ENCODE measurements at places on chromosomes 3 and 15.

DNA sequence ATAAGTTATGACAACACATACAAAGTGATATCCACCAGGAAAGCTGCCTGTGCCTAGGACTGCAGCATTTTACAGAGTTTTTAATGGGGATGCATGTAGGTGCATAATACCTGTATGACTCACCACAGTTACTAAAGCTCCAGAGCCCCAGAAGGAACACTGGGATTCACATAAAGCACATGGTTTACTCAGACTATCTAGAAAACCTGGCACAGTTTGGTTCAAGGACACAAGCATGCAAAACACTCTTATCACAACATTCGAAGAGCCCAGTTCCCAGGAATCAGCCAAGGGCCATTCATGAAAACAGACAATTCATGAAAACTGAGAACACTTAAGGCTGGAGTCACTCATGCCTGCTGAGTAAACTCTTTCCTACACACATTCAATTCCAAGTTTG is 261.0 kb downstream of the PYDC2 start:
- no peak for DNase-seq

DNA sequence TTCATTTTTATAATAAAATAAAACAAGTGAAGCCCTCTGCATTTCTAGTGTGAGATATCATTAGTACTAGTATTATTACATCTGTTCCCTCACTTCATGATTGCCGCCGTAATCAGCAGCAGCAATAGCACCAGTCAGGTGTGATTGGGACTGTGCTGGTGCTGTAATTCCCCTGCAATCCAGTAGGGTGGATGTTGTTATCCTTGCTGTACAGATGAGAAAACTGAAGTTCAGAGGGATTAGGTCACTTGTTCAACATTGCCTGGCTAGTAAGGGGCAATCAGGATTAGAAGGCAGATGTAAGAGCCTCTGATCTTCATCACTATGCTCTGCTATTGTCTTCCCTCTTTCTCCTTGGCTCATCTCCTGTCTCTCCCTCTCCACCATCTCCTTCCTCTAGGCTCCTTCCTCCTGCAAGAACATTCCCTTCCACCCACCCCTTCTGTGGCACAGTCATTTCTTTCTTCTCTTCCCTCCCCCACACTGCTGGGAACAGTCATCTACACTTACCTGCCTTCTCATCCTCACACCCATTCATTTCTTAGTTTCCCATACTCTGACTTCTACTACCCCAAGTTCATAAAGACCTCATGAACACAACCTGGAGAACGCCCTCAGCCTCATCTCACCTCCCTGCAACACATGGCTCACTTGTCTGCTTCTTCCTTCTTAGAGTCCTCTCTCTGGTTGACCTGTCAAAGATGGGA is 29.7 kb downstream of the CRYGS start:
- DNase-seq = no peak

DNA sequence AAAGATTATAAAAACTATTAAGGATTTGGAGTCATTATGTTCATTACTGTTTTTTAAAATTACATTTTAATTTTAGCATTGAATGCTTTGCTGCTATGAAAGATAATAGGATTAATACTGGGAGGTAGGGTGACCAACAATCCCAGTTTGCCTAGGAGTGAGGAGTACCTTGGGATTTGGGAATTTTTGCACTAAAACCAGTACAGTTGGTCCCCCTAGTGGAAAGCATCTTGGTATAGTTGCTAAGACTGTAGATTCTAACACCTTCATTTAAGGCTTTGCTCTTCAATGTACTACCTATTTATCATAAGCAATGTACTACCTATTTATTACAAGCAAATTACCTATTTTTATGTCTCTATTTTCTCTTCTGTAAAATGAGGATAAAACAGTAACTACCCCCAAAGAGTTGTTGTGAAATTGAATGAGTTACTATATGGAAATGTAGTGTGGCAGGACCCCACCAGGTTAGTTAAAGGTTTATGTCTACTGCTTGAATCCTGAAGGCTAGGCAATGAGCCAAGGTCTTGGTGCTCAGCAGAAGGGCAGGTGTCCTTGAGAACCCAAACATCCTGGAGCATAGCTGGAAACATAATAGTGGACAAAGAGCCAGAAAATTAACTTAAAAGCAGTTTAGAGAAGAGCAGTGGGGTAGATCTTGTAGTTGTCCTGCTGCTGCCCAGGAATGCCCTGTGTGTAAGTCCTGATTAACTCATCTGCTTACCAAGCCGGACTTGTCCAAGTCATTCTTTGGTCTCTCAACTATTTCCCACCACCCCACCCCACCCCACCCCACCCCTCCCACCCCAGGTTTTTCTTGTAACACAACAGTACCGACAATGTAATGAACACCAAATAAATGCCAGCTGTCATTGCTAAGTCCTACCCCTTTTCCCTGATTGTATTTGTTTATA is 49.2 kb upstream of the NMD3 start:
- peak; percentile 39 for DNase-seq

DNA sequence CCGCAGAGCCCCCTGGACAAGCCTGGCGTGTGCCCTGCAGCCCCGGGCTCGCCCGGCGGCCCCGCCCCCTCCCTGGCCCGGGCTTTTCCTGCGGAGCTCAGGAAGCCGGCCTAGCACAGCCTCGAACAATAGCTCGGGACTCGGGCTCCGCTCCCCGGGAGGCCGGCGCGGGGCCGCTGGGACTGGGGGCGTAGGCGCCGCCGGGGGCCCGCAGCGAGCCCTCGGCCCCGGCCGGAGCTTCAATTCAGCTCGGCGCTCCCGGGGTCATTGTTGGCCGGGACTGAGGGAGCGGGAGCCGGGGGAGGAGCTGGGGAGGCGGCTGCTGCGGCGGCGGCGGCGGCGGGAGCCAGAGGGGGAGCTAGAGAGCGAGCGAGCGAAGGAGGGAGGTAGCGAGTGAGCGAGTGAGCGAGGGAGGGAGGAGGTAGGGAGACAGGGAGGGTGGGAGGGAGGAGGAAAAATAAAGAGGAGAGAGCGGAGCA is 41.0 kb upstream of the ROPN1 start:
- peak; percentile 80 for DNase-seq

DNA sequence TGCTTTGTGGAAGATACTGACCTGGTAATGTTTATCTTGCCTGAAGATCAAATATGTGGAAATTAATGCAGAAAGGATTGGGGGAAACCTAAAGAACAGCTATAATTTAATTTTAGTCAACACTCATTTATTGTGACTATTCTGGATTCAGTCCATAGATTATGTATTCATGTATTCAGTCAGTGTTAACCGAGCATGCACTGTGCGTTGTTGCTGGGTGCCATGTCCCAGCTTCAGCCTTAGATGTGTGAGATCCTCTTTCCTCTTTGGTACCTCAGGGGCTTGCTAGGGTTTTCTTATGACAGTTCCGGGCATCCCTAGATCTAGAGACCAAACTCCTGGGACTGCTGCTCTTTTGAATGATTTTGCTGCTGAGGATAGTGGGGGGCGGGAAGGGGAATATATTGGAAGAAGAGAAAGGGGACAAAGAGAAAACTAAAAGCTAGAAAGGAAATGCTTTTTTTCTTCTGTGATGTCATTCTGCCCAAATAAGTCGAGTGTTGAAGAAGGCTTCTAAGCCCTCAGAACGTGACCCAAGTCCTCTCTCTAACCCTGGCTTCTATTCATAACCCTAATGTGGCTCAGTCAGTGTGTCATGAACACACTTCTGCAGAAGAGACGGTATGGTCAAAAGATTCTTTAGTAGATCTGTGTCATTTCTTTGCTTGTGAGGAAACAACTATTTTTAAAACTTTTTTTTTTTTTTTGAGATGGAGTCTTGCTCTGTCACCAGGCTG is 33.5 kb downstream of the STARD9 start:
- DNase-seq = no peak

- DNase-seq = no peak
These were observed 172.5 kb downstream of the ABHD5 start for GRCh38 chr3:43862992-43863805.

DNA sequence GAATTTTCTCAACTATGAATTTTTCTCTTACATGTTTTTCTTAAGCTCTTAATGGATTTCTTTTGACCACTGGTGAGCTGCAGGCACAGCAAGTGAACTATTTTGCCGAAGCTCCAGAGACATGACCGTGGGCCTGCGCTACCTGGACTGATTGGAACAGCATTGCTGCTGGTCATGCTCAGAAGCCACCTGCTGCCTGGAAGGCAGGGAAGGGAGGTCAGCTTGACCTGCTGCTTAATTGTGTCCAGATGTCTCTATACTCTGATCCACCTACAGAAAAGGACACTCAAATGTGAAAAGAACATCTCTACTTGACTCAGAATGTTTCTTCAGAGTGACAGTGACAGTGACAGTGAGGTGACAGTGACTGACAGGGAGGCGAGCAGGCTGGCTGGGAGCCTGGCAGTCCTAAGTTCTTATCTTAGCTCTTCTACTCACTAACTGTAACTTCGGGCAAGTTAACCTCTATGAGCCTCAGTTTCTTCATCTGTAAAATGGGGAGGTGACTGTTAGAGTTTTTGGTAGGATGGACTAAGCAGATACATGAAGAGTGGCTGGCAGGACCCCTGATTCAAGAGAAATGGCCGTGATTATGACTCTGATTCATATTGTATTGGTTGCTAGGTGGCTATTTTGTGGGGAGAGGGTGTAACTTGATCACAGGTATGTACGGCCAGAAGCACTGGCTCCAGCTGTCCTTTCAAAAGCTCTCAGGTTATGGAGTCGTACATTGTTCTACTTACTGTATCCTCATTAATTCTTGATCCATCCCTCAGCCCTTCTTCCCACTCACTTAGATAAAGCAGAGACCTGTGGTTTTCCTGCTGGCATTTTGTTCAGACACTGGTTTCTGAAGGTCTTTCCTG is 54.8 kb upstream of the DLG1 start:
- DNase-seq = peak; percentile 29

- DNase-seq = peak; percentile 85
These were observed 17.3 kb downstream of the IGF2BP2 start for GRCh38 chr3:185807445-185808068.

DNA sequence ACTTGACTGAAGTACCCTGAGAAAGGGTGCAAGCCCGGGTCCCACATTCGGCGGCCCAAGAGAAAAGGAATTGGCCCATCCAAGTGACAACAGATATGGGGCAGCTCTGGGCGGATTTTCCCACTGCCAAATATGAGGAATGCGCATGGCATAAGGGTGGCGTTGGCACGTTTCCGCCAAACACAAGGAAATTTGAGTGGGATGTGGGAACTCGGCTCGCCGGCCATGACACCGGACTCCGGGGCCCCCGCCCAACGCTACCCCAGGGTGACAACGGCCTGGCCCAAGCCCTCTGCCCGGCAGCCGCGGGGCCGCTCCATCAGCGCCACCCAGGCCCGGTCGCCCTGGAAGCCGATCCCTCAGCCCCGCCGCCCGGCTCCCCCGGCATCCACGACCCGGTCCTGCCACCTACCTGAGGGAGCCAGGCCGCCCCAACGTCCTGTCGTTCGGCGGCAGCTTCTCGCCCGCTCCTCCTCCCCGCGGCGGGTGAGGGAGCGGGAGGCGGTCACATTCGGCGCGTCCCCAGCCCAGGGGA is 449 bp downstream of the RAF1 start:
- peak; percentile 60 for DNase-seq

GRCh38 chr15:61946778-61947177 is 113.5 kb downstream of the VPS13C start:
- peak; percentile 24 for DNase-seq

GRCh38 chr15:58458076-58458475 is 26.3 kb downstream of the LIPC start:
- DNase-seq = peak; percentile 54

DNA sequence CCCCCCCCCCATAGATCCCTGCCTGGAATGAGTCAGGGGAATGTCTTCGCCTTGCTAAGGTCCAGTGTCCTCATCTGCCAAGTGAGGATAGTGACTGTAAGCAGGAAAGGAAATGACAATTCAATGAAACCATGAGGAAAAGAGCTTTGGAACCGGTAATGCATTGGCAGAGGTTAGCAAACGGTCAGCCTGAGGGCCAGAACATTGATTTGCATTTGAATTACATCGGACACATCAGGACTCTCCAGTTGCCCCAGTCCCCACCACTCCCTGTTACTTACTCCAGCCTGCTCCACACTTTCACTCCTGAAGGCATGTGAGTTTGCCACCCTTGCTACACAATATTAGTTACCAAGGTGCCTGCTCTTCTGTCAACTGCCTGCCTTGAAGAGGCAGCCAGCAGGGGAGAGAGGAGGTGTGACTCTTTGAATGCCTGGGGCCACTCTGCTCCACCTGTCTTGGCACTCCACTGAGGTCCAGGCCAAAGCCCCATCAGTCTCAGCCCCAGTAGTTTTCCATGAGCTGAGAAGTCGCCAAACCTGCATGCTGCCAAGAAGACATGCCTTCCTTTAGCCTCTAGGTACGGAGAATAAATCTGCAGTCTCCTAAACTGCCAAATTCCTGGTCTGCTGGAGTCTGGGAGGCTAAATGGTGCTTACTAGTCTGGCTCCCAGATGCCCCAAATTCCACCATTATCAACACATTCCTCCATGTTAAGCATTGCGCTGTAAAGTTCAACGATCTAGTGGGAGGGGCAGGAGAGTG is 191.7 kb upstream of the TLE3 start:
- peak; percentile 63 for DNase-seq
